ENCODE measurements at places on chromosomes 5 and 9.

DNA sequence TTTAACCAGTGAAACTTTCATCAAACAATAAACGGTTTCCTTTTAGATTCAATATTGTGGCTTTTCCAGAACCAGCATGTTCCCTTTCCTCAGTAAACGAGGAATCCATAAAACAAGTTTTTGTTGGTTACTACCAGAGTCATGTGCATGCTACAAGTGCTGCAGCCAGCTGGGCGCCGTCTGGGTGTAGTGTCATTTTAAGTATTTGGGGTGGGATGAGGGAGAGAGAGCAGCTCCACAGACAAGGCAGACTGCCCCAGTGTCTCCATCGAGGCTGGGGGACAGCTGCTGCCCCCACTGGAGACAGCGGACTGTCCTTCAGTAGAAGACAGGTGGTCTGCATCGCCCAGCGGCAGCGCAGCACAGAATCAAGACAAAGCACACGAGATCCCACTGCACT is 17.3 kb downstream of the ARPC5L start:
- DNase-seq = no peak

DNA sequence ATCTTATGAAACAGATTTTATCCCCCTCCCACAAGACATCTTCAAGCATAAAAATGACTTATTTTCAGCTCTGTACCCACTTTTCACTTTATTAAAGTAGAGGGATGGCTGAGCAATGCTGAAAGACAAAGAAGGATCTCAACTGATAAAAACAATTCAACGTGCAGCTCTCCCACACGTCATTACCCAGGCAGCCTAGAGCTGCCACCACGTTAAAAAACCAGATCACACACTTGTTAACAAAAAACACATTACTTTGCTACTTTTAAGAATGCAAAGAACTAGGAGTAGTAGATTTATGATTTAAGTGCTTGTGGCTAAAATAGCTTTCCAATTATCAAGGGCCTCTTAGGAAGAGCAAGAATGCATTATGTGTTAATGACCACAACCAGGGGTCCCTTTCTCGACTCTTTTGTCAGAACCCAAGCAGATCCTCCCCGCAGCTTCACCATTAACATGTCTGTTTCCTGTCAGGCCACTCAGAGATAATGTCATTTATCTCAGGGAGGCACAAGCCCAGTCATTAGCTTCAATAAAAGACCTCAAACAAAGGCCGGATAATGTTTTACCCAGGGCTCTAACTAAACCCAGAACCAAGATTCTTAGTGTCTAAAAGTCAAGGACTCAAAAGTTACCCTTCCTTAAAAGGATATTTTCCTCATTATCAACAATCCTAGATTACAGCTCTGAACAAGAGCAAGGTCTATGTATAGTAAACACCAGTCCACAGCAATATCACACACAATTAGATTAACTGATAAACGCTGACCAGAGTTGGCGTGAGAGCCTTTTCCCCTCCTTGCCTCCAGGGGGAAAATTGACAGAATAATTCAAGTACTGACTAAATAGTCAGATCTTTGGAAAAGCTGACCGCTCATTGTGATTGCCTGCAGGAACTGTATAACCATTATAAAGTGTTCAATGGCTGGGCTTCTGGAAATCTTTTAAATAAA is 7.5 kb downstream of the ZNF608 start:
- peak; percentile 57 for DNase-seq

- DNase-seq = no peak
Observed at GRCh38 chr5:76014005-76014404, 69.2 kb upstream of the SV2C start.

DNA sequence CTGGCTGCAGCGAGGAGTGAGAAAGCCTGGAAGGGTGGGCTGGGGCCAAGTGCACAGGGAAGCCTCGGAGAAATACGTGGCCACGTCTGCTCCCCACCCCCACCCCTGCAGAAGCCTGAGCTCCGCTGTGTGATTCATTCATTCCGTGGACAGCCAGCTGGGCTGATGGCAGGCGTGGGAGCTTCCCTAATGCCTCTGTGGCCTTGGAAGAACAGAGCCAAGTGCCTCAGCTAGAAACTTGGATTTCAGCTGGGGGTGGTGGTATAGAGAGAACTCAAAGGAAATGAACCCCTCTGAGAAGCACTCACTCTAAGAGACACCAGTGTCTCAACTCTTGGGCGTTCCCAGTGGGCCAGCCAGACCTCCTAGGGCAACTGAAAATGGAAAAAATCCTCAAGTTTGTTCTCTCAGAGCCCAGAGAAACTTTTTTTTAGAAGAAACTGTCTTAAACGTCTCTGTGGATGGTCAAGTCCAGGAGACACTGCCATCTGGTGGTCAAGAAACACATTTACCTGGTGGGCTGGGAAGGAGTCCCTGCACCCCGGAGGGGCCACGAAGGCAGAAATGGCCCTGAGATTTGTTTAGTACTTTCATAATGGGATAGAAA is 18.0 kb downstream of the ATOX1 start:
- DNase-seq = peak; percentile 88

- DNase-seq = peak; percentile 8
Observed at GRCh38 chr5:7815892-7816534, 34.9 kb downstream of the CFAP90 start.

- no peak for DNase-seq
Observed at GRCh38 chr5:141809380-141810096, 68.7 kb downstream of the PCDH1 start.

DNA sequence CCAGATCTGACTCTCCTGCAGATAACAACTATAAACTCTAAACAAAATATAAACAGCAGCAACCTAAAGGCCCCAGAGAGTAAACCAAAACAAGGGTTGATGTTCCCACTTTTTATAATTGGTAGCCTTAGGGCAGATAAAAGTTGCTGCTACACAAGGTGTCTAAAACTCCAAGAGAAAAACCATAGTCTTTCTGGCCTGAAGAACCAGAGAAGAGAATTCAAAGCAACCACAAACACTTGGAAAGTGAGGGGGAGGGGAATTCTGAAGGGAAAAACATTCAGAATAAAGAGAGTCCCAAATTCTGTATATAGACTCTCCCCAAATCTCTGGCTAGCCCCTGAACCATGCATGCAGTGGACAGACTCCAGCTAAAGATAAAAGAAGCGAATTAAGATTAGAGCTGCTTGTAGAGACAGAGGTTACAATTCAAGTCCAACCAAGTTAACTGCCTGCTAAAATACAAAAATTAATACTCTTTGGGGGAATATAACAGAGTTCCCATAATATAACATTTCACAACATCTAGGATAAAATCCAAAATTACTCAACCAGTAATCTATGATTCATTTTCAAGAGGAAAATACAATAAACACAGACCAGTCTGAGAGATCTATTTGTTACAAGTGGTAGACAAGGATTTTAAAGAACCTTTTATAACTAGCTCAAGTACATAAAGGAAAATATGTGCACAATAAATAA is 37.5 kb upstream of the RGMB start:
- peak; percentile 34 for DNase-seq

- DNase-seq = no peak
Observed at GRCh38 chr9:17742067-17742466, 163.2 kb downstream of the SH3GL2 start.

GRCh38 chr5:69213513-69214215 is 21.0 kb upstream of the CDK7 start:
- DNase-seq = peak; percentile 48

DNA sequence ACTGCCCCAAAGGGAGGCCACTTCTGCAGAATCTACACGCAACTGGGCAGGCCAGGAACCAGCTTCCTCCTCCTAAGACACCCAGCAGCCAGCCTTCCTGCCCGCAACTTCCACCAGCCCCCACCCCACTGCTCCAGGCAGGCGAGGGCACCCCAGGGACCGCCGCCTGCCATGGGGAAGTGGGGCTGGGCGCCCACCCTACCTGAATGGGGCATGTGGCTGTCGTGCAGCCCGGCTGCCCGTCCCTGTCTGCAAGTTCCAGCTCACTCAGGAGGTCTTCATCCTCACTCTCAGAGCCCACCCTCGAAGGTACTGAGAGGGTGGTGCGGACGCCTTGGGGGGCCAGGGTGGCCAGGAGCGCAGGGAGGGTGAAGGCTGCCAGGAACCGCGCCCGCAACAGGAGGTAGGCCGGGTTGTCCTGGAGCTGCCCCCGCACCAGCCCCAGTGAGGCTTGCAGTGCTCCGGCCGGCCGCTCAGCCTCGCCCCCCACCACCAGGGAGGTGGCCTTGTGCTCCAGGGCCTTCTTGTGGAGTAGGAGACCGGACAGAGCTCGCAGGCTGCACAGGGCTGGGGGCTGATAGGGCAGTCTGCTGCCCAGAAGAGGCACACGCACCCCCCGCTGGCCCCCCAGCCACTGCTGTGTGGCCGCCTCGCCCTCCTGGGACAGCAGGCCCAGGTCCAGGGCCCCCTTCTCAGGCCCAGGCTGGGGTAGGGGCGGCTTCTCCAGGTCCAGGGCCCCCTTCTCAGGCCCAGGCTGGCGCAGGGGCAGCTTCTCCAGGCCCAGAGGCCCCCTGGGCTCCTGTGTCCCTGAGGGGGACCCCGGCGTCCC is 4.1 kb upstream of the CARD9 start:
- no peak for DNase-seq

DNA sequence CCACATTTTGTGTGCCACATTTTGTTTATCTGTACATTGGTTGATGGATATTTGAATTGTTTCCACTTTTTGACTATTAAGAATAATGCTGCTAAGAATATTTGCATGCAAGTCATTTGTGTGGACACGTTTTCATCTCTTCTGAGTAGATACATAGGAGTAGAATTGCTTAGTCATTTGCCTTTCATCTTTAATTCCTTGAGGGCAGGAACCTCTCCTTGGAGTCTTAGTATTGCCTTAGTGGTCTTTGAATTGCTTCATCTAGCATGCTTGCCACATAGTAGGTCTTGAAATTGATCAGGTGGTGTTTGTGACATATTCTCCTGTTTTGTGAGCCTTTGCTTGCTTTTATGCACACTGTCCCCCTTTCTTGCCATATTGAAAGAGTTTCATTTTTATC is 128.5 kb downstream of the NR3C1 start:
- DNase-seq = no peak

DNA sequence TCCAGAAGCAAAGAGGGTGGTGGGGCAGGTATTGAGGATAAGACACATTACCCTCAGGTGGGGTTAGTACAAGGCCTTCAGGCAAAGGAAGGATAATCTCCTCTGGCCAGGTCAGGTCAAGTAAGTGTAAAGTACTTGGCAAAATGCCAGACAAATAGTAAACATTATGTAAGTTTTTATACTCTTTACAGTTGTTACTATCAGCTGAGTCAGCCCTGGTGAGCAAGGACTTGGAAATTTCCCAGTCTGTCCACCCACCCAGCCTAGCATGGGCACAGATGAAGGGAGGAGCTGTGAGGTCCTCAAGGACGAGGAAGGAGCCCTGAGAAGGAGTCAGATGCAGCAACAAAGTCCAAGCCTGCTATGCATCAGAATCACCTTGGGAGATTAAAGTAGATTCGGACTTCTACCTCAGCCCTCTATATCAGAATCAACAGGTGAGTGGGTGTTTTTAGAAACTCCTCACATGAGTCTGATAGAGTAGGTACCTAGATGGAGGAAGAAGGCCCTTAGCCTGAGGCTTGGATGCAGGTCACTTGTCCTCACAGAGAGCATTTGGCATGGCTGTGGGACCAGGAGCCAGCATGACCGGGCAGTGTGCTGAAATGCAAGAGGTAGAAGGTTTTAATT is 50.2 kb upstream of the BARX1 start:
- no peak for DNase-seq

GRCh38 chr5:33228149-33228548 is 212.6 kb upstream of the TARS1 start:
- no peak for DNase-seq

GRCh38 chr9:83342731-83343130 is 195.5 kb downstream of the FRMD3 start:
- no peak for DNase-seq

DNA sequence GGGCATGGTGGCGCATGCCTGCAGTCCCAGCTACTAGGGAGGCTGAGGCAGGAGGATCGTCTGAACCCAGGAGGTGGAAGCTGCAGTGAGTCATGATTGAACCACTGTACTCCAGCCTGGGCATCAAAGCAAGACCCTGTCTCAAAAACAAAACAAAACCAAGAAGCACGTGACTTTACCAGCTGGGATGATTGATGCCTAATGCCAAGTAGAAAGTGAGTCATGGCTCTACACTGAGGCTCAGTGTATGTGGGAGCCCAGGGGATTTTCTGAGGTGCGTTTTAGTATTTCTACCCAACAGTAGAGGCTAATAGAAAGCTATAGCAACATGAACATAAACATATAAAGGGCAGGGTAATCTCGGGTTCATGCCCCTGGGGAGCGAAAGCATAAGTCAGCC is 13.9 kb upstream of the BRD3OS start:
- DNase-seq = no peak

DNA sequence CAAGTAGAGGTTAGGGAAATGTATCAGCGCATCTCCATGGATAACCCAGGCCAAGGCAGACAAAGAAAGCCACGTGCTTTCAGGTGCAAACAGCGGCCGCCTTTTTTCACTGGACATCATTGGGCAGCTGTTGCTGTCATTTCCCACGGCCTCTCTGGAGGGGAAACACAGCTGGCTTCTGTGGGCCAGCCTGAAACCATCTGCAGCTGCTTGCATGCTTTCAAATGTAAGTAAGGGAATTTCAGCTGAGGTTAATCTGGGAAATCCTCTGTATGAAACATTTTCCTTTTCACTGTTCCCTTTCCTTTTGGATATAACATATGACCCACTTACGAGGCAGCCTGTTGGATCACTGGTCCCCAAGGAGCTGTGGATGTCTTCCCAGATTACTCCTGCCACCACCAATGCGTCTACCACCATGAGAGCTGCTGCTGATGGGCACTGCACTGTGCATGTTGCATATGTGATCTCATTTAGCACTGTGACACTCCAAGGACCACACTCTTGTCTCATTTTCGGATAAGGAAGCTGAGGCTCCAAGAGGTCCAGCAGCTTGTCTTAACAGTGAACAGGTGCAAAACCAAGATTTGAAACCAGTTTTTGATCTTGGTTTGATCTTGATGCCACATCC is 106.3 kb downstream of the C9orf152 start:
- no peak for DNase-seq

DNA sequence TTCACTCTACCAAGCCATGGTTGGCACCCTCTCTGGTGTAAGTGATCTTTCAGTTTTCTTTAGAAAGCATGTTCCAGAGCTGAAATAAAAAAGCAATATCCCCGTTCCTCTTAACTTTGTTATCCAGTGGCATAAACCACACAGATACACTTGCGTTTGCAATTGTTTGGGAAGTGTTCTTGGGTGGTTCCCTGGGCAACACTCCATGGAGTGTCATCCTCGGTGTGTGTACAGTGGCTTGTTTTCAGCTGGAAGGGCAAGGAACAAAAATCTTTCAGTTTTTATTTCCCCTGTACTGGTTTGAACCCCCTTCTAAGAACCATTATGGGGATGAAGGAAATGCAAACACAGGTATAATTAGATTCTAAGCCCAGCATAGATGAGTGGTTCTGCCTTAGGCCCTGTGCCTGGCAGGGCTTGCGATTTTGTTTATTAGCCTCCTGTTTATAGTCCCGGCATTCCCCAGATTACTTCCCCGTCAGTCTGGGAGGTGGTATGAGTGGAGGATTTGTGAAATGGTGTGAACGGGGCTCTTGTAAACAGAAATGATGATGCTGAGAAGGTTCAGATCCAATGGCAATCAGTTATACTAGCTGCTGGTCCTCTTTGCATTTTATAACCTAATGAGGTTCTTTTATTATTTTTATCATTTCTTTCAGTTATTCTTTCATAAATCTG is 76.0 kb upstream of the CD180 start:
- DNase-seq = no peak

- no peak for DNase-seq
Observed at GRCh38 chr5:66198837-66199236, 54.7 kb downstream of the SREK1 start.
